NCI-H1436 (cell line): ENCODE measurements at places on chromosomes 5 and 9.
A peak's percentile ranks its signal among the peaks of the same experiment; 100 is the strongest.

DNA sequence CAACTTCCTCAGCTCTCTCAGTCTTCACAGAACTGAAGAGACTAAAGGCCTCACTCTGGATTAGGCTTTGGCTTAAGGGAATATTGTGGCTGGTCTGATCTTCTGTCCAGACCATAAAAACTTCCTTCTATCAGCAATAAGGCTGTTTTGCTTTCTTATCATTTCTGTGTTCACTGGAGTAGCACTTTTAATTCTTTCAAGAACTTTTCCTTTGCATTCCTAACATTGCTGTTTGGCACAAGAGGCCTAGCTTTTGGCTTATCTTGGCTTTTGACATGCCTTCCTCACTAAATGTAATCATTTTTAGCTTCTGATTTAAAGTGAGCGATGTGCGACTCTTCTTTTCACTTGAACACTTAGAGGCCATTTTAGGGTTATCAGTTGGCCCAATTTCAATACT lies 88.7 kb upstream of the ACOT12 start:
- no peak for DNase-seq

DNA sequence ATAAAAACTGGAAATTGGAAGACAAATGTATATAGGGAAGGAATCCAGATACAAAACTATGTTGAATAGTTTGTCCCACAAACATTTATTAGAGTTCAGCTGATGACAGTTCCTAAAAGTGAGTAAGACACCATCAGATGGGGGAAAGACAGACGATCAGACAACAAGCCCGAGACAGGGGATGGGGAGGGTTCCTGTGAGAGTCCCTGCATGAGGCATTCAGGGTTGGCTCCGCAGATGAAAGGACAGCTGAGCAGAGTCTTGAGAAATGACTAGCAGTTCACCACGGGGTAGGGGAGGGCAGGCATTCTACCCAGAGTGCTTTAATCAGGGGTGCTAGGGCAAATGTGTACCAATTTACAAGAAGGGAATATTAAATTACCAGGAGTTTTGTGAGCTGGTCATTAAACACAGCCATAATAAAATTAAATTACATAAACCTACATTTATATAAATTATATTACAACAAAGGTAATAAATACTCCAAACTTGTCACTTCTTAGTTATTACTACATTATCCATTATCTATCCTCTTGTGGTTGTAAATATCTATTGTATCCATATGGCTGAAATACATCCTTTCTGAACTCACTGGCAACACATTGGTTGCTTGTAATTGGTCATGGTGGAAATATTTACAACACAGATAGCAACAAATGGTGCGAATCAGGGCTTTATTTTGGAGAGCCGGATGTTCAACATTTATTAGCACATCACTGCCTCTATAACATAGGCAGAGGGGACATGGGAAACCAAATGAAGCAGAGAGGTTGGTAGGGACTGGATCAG lies 27.8 kb downstream of the TNFSF15 start:
- no peak for DNase-seq

DNA sequence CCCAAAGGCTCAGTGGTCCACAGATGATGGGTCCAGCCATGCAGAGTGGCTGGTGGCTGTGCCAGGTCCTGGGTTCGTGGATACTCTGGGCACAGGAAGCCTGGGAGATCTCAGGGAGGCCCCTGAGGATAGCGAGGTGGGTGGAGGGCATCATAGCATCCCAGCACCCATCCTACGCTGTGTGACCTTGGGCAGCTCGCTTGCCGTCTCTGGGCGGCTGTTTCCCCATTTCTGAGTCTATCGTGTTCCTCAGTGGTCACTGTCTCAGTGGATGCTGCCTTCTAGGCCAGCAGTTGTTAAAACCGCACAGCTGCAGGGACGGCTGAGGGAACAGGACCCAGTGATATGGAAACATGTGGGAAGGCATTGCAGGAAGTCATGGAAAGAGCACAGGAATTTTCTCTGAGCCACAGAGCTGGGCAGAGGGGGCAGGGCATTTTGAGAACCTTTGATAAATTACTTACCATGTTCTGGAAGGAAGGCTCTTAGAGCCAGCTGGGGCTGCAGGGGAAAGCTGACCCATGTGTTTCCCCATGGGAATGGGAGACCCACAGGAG lies 86.4 kb upstream of the COL5A1 start:
- DNase-seq = no peak

DNA sequence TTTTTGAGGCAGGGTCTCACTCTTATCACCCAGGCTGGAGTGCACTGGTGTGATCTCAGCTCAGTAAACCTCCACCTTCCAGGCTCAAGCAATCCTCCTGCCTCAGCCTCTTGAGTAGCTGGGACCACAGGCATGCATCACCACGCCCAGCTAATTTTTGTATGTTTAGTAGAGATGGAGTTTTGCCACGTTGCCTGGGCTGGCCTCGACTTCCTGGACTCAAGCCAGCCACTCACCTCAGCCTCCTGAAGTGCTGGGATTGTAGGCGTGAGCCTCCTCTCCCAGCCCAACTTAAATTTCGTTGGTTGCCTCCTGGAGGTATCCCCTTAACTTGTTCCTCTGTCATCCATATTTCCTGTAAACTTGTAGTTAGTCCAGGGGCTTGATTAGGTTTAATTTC lies 47.2 kb downstream of the RAB24 start:
- DNase-seq = no peak

- DNase-seq = no peak
These were observed 127.3 kb downstream of the XRCC4 start for GRCh38 chr5:83204651-83205050.

GRCh38 chr9:115099901-115100300 lies 18.1 kb downstream of the TNC start:
- no peak for DNase-seq

GRCh38 chr5:175162036-175162435 lies 281.9 kb downstream of the DRD1 start:
- DNase-seq = no peak

DNA sequence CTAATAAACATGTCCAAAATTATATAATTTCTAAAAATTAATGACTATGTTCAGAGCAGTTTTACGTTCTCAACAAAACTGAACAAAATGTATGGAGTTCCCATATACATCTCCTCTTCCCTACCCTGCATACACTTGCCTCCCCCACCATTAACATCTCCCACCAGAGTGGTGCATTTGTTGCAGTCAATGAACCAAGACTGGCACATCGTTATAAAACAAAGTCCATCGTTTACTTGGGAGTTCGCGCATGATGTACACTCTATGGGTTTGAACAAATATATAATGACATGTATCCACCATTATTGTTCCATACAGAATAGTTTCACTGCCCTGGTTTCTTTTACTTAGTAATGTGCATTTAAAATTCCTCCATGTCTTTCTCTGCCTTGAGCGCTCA lies 130.1 kb downstream of the APBA1 start:
- no peak for DNase-seq

- no peak for DNase-seq
These were observed 328.1 kb downstream of the HINT1 start for GRCh38 chr5:130836729-130837649.

- DNase-seq = no peak
These were observed 365.1 kb upstream of the NUDT12 start for GRCh38 chr5:103927739-103928138.

DNA sequence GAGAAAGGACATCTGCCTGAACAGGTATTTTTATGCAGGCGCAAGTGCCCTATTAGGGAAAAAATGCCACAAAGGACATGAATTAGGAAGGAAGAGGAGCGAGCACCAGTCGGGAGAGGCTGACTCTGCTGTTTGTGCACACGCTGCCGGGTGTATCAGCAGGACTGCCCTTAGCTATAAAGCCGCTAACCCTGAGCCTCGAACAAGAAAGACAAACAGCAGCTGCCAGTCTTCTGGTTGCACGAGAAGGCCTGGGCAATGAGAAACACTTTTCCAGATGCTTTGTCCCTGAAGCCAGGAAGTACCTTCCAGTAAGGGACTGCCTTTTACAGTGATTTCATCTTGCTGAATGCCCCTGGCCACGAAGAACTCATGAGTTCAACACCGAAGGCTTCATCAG lies 12.6 kb downstream of the QSOX2 start:
- no peak for DNase-seq

GRCh38 chr5:136638084-136638483 lies 272.7 kb upstream of the TRPC7 start:
- DNase-seq = no peak

DNA sequence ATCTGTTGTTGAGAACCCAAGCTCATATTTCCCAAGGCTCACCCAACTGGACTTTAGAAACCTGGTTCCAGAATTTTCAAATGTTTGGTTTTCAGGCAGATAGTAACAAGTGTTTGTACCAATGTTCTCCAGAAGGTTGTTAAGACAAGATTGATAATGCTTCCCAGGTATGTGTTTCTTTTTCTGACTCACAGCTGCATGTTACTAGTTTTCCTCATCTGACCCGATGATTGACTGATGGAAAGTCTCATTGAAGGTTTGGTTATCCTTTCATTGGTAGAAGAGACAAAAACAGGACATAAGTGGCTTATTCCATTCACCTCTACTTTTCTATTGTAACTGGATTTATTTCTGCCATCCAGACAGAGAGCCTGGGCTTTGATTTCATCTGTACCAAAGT lies 10.4 kb downstream of the BASP1 start:
- DNase-seq = no peak

- no peak for DNase-seq
These were observed 28.9 kb upstream of the LPCAT1 start for GRCh38 chr5:1552521-1553255.

DNA sequence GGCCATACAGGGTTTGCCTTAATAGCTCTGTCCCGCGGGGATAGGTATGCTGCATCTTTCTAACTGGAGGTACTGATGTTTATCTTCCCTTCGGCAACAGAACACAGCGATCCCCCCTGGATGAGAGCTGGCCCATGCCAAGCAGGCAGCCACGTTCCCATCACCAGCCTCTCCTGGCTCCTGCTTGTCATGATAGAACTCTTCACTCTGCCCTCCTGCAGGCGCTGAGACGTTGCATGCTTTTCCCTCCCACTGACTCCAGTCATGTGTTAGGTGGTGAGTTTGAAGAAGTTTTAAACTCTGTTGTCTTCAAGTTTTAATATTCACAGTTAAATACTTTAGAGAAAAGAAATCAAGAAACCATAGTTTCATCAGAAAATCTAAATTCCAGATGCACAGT lies 60.0 kb downstream of the MED27 start:
- DNase-seq = no peak

- peak; percentile 32 for DNase-seq
These were observed 826 bp upstream of the PRDM9 start for GRCh38 chr5:23506329-23507236.
